ENCODE measurements at places on chromosomes 12 and 14. TPM values are rescaled to one million over a fixed set of nuclear protein-coding genes. Genes with fewer than 3 reads are reported as not detected.

DNA sequence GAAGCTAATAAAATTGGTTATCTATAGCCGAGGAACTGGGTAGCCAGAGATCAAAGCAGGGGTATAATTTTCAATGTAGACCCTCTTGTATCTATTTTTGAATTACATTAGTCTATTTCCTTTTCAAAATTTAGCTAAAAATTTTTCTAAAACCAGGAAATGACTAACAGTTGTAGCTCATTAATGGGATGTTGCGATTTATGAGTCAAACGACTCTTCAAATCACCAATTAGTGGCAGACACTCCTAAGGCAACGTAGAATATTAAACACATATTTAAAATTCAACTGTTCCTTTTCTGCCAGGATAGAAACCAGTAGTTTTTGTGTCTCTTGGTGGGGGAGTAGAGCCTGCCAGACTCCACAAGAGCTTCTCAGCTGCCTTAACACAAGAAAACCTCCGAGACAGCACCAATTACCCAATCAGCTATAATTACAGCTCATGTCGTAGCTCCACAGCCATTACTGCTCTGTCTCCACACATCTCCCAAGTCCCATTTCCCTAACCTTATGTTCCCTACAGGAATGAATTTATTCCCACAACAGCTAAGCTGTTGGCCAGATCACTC, 26.9 kb downstream of the GCN1 start:
- no peak overlapping the region for H3K27ac ChIP-seq
- peaks cover 68% of the 10 kb centered on the region for H3K36me3 ChIP-seq
- DNase-seq, result no peak
- H3K4me3 ChIP-seq, result no peak overlapping the region
- H3K27me3 ChIP-seq, result no peaks in the 10 kb centered on the region

DNA sequence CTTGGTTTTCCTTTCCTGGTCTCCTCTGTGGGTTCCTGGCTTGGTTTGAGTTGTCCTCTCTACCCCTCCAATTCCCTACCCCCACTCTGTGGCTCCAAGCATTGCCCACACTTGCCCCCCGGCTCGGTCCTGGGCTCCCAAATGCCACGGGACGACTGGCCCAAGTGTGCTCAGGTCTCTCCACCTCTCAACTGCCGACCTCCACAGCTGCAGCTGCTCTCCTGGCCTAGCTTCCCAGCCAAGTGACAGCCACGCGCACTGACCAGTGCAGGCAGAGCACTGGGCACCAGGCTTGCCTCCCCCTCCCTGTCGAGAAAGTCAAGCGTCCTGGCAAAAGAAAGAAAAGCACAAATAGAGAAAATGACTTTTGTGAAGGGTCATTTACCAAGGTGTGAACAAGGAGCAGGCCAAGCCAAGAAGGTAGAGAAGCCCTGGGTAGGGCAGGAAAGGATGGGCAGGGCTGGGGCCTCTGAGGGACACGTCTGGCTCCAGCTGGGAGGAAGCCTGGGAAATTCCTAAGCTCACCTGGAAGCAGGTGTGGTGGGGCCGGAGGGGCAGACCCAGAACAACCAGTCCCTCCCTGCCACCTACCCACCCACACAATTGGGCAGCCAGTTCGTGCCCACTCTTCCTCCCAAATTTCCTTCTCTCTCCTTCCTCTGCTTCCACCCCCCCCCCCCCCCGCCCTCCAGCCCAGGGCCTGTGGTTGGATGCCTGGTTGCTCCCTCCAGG, 1.8 kb upstream of the CEP170B start:
- H3K27me3 ChIP-seq, result peaks cover 24% of the 10 kb centered on the region
- no peaks in the 10 kb centered on the region for H3K36me3 ChIP-seq
- DNase-seq, result no peak
- no peaks in the 10 kb centered on the region for H3K4me1 ChIP-seq
- H3K4me3 ChIP-seq, result peak overlapping the region; percentile 53

- H3K36me3 ChIP-seq, result no peaks in the 10 kb centered on the region
- H3K4me1 ChIP-seq, result no peaks in the 10 kb centered on the region
- DNase-seq, result no peak
- H3K4me3 ChIP-seq, result no peak overlapping the region
- no peak overlapping the region for H3K27ac ChIP-seq
Observed at GRCh38 chr12:131139363-131140068, 185.8 kb downstream of the ADGRD1 start.

Gene KCNMB4
- 0.86 TPM for total RNA-seq

Gene GALNT6
- 24.4 TPM for total RNA-seq
